GOT3 (cell line): ENCODE measurements at places on chromosomes 7 and 10.

GRCh38 chr10:75165684-75166622 lies 44.6 kb upstream of the VDAC2 start:
- no peak for DNase-seq

GRCh38 chr7:152565731-152566130 lies 110.2 kb downstream of the XRCC2 start:
- DNase-seq = no peak

GRCh38 chr10:42744134-42744701 lies 38.4 kb upstream of the BMS1 start:
- DNase-seq = no peak

DNA sequence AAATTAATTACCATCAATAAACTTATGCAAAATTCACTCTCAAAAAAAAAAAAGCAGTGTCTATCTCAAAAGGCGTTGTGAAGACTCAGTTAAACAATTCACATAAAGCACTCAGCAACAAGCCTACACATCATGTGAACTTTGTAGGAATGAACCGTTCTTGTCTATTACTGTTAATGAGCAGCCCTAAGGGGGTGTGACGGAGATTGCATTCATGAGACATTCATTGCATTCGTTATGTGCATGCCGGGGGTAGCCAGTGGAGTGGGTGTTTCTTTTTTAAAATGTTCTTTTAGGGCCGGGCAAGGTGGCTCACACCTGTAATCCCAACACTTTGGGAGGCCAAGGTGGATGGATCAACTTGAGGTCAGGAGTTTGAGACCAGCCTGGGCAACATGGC lies 193.0 kb downstream of the PRPF18 start:
- DNase-seq = no peak

DNA sequence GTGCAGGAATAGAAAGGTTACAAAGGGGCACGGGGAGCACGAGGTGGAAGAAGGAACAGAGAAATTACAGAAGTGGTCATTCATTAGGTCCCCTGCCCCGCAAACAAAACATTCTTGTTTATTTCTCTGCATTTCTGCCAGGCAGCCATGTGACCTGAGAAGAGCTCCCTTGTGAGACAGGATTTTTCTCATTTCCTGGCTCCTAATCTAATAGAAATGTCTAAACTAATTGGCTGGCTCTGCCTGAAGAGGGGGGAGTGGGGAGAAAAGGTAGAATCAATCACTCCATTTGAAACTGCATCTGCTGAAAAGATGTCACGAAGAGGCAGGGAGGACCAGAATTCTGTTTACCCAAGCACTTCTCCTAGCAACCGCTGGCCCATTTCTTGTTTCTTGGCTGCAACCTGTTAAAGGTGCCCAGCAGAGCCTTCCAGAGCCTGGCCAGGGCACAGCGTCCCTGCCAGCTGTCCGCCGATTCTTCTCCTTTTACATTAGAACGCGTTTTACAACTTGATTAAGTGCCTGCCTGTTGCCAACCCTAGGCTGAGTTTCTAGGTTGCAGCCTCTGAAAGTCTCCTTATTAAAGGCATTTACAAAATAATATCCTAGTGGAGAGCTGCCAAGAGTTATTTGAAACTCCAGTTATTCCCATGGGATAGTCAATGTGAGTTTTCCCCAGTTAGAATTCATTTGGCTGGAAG lies 1227.6 kb downstream of the TYW1 start:
- DNase-seq = no peak

- no peak for DNase-seq
Observed at GRCh38 chr10:44293842-44294241, 91.1 kb downstream of the CXCL12 start.

GRCh38 chr10:59085054-59085453 lies 91.4 kb upstream of the PHYHIPL start:
- no peak for DNase-seq

GRCh38 chr7:149870701-149871483 lies 2.9 kb upstream of the ATP6V0E2 start:
- DNase-seq = no peak

GRCh38 chr7:2512713-2513112 lies 6.9 kb upstream of the LFNG start:
- DNase-seq = no peak

GRCh38 chr10:66405566-66405965 lies 520.3 kb upstream of the LRRTM3 start:
- DNase-seq = no peak

DNA sequence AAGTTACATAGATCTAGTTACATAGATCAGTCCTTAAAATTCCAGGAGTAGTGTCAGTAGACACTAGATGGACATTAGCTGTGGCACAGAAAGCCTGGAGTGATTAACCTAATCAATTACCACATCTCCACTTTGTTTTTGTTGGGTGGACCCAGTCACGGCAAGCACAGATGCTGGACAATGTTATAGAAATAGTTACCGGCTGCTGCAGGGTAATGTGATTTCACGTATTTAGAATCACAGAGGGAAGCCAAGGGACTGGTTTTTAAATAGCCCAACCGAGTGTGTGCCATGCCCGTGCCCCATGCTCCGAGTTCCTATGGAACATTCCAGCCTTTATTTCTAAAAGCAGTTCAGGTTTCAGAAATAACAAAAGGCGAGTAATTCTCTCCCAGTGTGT lies 2.8 kb downstream of the LGI1 start:
- DNase-seq = no peak

GRCh38 chr10:74011017-74011416 lies 13.1 kb downstream of the VCL start:
- no peak for DNase-seq

GRCh38 chr10:125631806-125632205 lies 51.2 kb downstream of the TEX36 start:
- no peak for DNase-seq

- DNase-seq = no peak
Observed at GRCh38 chr7:48837266-48837665, 87.1 kb upstream of the CDC14C start.

DNA sequence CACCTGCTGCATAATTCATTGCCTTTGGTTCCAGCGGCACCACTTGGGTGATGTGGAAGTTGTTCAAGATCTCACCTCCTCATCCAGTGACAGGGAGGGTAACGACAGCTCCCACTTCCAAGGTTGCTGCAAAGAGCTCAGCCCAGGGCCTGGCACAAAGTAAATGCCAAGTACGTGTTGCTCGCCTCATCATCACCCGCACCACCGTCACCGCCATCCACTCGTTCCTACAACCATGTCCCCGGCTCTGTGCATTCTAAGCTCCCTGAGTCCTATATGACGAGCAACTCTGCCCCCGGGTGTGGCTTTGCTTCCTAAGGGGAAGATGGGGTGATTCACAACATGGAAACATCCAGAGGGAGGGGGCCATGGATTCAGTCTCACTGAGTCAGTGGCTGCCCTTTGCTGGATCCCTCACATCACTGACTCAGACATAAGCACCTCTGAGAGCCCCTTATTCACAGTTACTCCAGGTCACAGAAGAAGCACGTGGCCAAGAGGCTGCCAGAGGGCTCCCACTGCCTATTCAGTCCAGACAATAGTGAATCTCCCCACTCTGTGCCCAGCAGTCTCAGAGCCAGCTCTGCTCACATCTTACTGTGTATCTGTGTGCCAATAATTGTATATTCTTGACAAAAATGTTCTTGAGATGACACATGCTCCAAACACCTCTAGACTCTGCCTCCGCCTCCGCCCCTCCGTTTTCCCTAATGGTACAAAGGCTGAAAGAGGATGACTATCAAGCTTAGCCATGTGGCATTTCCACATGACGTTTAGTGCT lies 159.1 kb downstream of the GFRA1 start:
- no peak for DNase-seq

- DNase-seq = no peak
Observed at GRCh38 chr10:103659674-103660363, 166.3 kb downstream of the NEURL1 start.

DNA sequence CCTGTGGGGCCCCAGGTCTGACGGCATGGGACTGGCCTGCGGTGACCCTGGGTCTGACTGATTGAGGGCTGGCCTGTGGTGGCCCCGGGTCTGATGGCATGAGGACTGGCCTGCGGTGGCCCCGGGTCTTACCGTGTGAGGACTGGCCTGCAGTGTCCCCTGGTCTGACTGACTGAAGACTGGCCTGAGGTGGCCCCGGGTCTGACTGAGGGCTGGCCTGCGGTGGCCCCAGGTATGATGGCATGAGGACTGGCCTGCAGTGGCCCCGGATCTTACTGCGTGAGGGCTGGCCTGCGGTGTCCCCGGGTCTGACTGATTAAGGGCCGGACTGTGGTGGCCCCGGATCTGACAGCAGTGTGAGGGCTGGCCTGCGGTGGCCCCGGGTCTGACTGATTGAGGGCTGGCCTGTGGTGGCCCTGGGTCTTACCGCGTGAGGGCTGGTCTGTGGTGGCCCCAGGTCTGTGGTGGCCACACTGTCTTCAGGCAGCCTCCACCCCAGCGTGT lies 10.9 kb downstream of the JAKMIP3 start:
- DNase-seq = no peak

DNA sequence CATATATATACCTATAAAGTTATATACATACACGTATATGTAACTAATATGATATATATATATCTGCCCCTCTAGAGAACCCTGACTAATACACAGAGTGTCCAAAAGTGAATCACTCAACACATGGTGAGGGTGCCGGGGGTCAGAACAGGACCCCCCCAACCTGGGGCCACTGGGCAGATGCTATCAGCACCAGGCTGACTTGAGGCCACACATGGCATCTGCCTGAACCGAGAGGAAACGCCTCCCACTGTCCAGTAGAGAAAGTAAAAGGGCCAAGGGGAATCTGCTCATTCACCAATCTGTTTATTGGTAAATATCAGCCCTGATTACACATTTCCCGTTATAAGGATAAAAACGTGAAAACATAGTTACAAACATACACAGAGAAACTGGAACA lies 218.3 kb downstream of the PTPRN2 start:
- DNase-seq = no peak

GRCh38 chr10:120477743-120478141 lies 20.7 kb downstream of the PLPP4 start:
- DNase-seq = no peak

- no peak for DNase-seq
Observed at GRCh38 chr7:120860156-120860555, 2.2 kb upstream of the TSPAN12 start.

DNA sequence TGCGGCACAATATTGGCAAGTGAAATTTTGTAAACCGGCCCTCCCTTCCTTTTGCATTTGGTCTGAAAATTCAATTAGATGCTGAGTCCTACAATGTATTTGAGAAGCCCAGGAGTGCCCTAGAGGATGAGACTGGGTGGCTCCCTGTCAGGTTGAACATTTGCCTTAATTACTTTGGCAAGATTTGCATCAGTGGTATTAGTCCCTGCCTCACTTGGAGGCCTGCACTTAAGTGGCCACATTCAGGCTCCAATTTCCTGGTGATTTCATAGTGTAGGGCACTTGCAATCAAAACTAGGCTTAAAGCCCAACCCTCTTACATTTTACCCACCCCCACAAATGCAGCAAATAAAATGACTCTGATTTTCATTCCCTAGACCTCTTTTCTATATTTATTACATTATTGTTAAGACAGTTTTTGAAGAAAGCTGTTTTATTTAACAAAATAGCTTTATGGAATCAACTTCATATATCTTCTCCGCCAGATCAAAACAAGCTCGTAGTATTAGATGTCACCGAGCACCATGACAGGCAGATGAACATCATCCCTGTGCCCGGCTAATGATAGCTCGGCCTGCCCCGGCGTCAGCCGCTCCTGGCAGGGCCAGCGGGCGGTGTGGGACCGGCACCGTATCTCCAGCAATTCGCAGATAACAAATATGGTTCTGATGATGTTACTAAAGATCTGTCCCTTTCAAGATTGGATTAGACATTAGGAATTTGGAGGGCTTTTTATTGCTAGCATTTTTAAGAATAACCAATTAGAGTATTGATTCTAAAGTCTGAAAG lies 73.6 kb downstream of the EGFR start:
- no peak for DNase-seq

DNA sequence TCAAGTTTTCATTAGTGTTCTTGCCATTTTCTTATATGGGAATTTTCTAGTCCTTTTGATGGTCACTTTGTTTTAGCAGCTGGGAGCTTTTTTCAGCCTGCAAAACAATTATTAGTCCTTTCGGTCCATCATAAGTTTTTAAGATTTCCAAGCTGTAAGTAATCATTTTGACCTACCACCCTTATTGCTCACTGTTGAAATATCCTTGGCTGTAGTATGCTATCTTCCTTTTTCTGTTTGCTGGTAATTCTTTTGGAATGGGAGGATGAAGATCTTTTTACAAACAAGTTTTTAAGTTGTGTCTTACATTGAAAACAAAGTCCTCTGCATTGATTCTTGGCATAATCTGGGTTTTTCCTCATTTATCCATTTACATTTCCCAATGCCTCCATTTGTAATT lies 24.0 kb downstream of the BZW2 start:
- no peak for DNase-seq

DNA sequence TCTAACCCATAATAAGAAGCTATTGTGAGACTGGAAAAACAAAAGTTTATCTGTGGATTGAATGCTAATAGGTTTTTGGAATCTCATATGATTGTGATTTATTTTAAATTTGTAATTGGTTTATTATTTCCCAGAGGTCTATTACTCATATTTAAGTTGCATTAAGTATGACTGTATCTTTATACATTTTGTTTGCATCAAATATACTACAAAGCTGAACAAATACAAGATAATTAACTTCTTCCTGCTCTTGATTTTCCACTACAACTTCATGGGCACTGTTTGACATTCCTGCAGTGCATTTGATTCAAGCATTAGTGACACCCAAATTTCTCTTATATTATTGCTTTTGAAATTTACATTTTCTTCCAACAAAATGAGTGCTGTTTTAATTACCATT lies 303.8 kb upstream of the LRRTM3 start:
- DNase-seq = no peak

GRCh38 chr10:25818751-25819150 lies 115.3 kb upstream of the MYO3A start:
- no peak for DNase-seq

DNA sequence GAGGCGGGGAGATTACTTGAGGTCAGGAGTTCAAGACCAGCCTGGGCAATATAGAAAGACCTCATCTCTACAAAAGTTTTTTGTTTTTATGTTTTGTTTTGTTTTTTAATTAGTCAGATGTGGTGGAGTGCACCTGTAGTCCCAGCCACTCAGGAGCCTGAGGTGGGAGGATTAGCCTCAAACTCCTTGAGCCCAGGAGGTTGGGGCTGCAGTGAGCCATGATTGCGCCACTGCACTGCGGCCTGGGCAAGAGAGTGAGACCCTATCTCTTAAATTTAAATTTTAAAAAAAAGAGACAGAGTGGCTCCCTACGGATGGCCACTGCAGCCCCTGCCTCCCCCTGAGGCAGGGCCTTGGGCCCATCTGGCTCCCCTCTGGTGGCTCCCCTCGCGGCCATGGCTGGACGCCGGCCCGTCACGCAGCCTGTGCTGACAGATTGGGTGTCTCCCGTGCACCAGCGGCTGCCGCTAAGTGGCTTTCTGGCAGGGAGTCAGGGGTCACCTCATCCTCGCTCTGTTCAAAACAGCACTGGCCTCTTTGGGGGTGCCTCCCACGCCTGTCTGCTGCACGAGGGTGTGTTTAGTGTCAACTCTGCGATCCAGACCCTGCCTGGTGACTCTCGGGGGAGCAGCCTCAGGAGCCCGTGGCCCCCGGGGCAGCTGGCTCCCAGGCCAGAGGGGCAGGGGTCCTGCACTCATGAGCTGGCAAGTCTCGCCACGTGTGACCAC lies 44.4 kb upstream of the ELN start:
- DNase-seq = no peak

- DNase-seq = no peak
Observed at GRCh38 chr7:83072576-83073517, 89.8 kb downstream of the PCLO start.

- no peak for DNase-seq
Observed at GRCh38 chr7:54596747-54597146, 54.6 kb downstream of the VSTM2A start.
